ENCODE measurements at places on chromosomes 16 and 17. TPM values are rescaled to one million over a fixed set of nuclear protein-coding genes. Genes with fewer than 3 reads are reported as not detected.

KREMEN2 gene
- not detected for total RNA-seq

SLFN12L gene
- total RNA-seq = 109 TPM

IL34 gene
- total RNA-seq = 0.24 TPM

KCNAB3 gene
- 9.8 TPM for total RNA-seq

CACNG5 gene
- not detected for total RNA-seq

SMTNL2 gene
- total RNA-seq = not detected

SLC13A2 gene
- total RNA-seq = not detected

SLC12A3 gene
- total RNA-seq = not detected

SEBOX gene
- total RNA-seq = not detected

COPZ2 gene
- 4.7 TPM for total RNA-seq

SLC6A2 gene
- not detected for total RNA-seq

KRT31 gene
- not detected for total RNA-seq

CRYBA1 gene
- total RNA-seq = not detected

SLC35G6 gene
- total RNA-seq = not detected

PRR15L gene
- not detected for total RNA-seq

ST6GALNAC1 gene
- 1.1 TPM for total RNA-seq

CTF1 gene
- total RNA-seq = 0.12 TPM

PRAC1 gene
- total RNA-seq = not detected

TNP2 gene
- total RNA-seq = not detected

SOST gene
- total RNA-seq = not detected

CMTM2 gene
- total RNA-seq = 3.4 TPM

TRPV3 gene
- 0.20 TPM for total RNA-seq

OR2C1 gene
- total RNA-seq = not detected

NUBP2 gene
- 52.9 TPM for total RNA-seq

VWA3A gene
- total RNA-seq = 0.32 TPM

CD300A gene
- 50.3 TPM for total RNA-seq

NRN1L gene
- 0.59 TPM for total RNA-seq

NUDT21 gene
- total RNA-seq = 190 TPM

PPY gene
- not detected for total RNA-seq

CHST4 gene
- not detected for total RNA-seq

PIMREG gene
- 19.9 TPM for total RNA-seq

PERCC1 gene
- not detected for total RNA-seq

CTRB1 gene
- not detected for total RNA-seq

NACA2 gene
- total RNA-seq = 0.37 TPM

PHOSPHO1 gene
- total RNA-seq = not detected

PGAP6 gene
- total RNA-seq = 38.2 TPM

ITGB3 gene
- 0.59 TPM for total RNA-seq

ENPP7 gene
- total RNA-seq = not detected

PLA2G10 gene
- total RNA-seq = not detected

SPATA22 gene
- 0.20 TPM for total RNA-seq

DPEP3 gene
- total RNA-seq = 0.22 TPM

DHX58 gene
- 80.6 TPM for total RNA-seq

TBX6 gene
- total RNA-seq = 0.68 TPM

ZNF205 gene
- not detected for total RNA-seq

TP53TG3C gene
- total RNA-seq = not detected

CTRB2 gene
- not detected for total RNA-seq

KRT24 gene
- total RNA-seq = not detected

RGS9 gene
- total RNA-seq = 4.6 TPM
